Dermis microvascular lymphatic vessel endothelial cell (primary cell): ENCODE measurements at places on chromosomes 5 and 9.

DNA sequence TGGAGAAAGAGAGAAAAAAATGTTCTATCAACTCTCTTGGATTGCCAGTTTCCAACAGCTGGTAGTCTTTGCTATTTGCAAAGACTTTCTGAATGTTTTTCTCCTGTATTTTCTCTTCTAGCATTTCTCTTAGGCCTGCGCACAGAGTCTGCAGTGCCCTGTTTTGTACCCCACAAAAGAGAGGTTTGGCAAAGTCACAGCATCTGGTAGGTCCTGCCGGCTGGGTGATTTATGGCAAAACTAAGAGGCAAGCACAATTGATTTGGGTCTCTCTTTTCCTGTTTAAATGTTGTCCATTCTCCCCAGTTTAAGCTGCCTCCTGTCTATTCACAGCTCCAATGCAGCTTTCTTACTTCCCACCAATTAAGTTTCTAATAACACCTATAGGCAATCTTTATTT is 193.9 kb downstream of the TRPM3 start:
- no peak for DNase-seq

DNA sequence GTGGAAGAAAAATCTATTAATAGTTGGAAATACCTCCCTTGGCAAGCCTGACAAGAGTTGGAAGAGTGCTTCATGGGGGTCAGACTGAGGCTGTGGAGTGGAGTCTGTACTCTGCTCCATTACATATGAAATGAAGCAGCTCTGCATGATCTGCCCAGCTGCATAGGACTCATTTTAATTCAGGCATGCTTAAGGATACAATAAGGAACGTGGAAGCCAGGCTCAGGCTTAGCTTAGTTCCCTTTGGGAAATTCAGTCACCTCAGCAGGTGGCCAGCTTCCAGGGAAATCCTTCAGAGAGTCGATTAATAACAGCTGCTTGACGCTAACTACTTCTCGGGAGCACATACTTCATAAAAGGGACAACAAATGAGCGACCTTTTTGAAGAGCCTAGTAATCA is 1672.9 kb upstream of the WWC1 start:
- DNase-seq, result no peak

GRCh38 chr5:168984135-168984675 is 316.7 kb downstream of the SLIT3 start:
- no peak for DNase-seq

DNA sequence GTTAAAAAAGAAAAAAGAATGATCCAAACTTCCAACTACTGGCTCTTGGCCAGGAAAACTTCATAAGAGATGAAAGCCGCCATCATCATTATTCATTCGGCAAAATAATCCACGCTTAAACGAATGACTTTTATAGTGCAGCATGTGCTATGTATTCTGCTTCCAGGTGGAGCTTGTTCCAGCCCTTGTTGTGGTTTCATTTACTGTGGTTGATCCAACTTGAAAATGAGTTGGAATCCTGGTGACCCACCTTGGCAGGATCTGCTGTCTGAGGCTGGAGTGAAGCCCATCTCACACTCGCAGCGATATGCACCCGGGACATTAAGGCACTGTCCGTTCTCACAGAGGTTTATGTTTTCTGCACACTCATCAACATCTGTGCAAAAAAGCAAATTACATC is 209.6 kb downstream of the FBN2 start:
- no peak for DNase-seq

- no peak for DNase-seq
Observed at GRCh38 chr9:12988258-12988657, 213.4 kb downstream of the LURAP1L start.
